ENCODE measurements at places on chromosomes 13 and 19.

DNA sequence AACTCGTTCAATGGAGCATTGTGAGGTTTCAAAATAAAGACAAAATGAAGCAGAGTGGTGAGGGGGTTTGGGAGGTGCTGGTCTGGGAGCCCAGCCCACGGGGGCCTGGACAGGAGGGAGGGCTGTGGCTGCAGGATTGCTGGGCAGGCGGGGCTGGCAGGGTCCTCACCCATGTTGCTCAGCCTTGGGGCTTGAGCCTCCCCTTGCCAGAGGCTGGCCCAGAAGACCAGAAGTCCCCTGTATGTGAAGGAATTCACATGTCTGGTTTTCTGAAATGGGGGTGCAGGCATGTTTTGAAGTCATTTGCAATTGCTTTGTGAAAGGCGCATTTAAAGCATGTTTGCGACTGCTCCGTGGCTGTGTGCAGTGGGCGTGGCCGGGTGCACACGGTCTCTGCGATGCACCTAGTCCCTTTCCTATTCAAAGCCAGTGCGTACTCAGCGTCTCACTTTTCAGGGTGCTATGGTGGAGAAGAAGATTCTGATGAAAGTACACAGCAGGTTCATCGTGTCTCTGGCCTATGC is 2.3 kb downstream of the GRK1 start:
- no peaks in the 10 kb centered on the region for H3K36me3 ChIP-seq
- DNase-seq = no peak
- no peaks in the 10 kb centered on the region for H3K27me3 ChIP-seq
- no peak overlapping the region for H3K4me3 ChIP-seq
- no peaks in the 10 kb centered on the region for H3K4me1 ChIP-seq
- H3K27ac ChIP-seq = no peak overlapping the region

DNA sequence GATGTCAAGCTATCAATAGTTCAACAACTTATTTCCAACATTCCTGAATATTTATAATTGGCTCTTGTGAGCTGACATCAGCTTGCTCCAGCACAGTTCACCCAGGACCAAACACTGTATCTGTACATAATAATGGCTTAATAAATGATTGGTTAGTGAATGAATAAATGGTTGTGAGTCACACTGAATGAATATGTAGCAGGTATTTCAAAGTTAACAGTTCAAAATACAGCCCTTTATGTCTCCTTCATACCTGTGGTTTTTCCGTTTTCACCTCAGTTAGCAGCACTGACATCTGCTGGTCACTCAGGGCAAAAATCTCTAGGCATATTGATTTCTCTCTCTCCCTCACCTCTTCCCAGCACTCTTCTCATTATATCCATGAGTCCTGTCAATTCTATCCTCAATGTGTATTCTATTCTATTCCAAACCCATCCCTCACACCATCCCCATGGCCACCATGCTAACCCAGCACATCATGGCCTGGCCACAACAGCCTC is 76.3 kb downstream of the PEG3 start:
- H3K4me1 ChIP-seq = peaks cover 8% of the 10 kb centered on the region
- no peak overlapping the region for H3K27ac ChIP-seq
- no peaks in the 10 kb centered on the region for H3K27me3 ChIP-seq
- H3K36me3 ChIP-seq = no peaks in the 10 kb centered on the region
- no peak overlapping the region for H3K4me3 ChIP-seq

DNA sequence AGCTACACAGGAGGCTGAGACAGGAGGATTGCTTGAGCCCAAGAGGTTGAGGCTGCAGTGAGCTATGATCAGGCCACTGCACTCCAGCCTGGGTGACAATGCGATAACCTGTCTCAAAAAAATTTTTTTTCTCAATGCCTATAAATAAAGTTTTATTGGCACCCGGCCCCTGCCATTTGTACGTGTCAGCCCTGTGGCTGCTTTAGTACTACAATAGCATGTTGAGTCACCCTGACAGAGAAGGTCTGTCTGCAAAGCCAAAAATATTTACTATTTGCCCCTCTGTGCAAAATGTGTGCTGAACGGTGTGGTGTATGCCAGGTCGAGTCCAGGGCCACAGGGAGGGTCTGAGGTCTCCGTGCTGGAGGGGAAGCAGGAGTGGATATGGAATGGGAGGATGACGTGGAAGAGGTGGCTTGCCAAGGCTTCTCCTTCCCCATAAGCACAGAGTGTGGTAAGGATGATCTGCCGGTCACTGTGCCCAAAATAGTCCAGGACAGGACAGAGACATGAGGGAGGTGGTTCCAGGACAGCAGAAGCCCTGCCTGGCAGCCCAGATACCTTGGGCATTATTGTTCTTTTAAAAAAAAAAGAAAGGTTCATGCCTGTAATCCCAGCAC is 10.0 kb downstream of the NMRK2 start:
- no peaks in the 10 kb centered on the region for H3K4me1 ChIP-seq
- no peak for DNase-seq
- no peaks in the 10 kb centered on the region for H3K27me3 ChIP-seq
- no peak overlapping the region for H3K27ac ChIP-seq
- H3K4me3 ChIP-seq = no peak overlapping the region
- H3K36me3 ChIP-seq = no peaks in the 10 kb centered on the region

DNA sequence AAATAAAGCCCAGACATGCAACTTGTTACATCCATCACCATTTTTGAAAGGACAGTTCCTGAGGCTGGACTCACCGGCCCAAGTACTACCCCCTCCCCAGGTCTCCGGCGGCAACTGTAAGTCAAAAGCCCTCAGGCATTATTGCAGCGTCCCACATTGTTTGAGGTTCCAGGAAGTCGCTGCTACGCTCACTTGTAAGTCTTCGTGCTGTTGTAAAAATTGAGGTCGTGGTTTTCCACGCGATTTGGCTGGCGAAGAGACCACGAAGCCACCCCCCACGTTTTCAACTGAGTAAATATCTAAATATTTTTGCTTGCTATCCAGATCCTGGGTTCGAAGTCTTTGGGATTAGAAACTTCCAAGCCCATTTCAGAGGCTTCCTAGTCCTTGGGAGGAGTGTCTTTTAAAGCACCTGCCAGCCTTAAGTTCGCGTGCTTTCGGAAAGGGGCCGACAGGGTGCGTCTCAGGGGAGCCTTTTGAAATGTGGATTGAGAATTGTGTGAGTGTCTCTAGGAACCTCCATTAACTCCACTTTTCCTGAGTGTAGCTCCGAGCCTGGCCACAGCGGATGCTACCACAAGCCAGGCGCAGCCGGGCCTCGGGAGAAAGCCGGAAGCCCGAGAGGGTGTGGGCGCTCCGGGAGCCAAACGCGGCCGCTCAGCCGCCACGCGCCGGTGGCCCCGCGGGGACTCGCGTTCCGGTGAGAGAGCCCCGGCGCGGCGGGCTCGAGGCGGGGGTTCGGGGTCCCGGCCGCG is 434 bp upstream of the FNDC3A start:
- H3K4me1 ChIP-seq = peaks cover 5% of the 10 kb centered on the region
- H3K36me3 ChIP-seq = no peaks in the 10 kb centered on the region
- H3K27ac ChIP-seq = peak overlapping the region; percentile 99
- no peaks in the 10 kb centered on the region for H3K27me3 ChIP-seq
- peak overlapping the region; percentile 87 for H3K4me3 ChIP-seq
- DNase-seq = no peak

DNA sequence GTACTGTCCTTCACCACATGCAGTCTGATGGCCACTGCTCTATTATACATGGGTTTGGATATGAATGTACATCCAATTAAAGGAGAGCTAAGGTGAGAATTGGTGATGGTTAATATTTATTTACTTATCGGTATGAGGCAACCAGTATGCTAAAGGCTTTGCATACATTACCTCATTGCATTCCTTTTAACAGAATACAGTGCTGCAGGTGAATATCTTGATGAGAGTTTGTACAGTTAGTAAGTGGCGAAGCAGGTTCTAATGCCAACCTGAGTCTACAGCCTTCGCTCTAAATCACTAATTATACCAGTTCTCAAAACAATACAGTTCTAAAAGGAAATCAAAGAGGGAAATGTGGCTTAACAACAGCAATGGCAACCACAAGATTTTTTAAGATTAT is 284.1 kb downstream of the ITGBL1 start:
- H3K27ac ChIP-seq = no peak overlapping the region
- H3K4me3 ChIP-seq = no peak overlapping the region
- no peaks in the 10 kb centered on the region for H3K36me3 ChIP-seq

- no peak overlapping the region for H3K4me3 ChIP-seq
- no peak overlapping the region for H3K27ac ChIP-seq
- DNase-seq = peak; percentile 13
- no peaks in the 10 kb centered on the region for H3K4me1 ChIP-seq
These were observed 11.6 kb downstream of the AKAP11 start for GRCh38 chr13:42283574-42283973.

GRCh38 chr13:76764429-76764828 is 121.8 kb downstream of the KCTD12 start:
- no peak overlapping the region for H3K27ac ChIP-seq
- H3K36me3 ChIP-seq = no peaks in the 10 kb centered on the region
- H3K4me3 ChIP-seq = no peak overlapping the region
- H3K4me1 ChIP-seq = no peaks in the 10 kb centered on the region
- no peaks in the 10 kb centered on the region for H3K27me3 ChIP-seq
- DNase-seq = no peak

GRCh38 chr13:47794963-47795362 is 206.1 kb downstream of the SUCLA2 start:
- H3K27ac ChIP-seq = no peak overlapping the region
- H3K27me3 ChIP-seq = no peaks in the 10 kb centered on the region
- H3K4me3 ChIP-seq = no peak overlapping the region
- no peaks in the 10 kb centered on the region for H3K4me1 ChIP-seq
- no peaks in the 10 kb centered on the region for H3K36me3 ChIP-seq

GRCh38 chr19:54434873-54435214 is 14.2 kb upstream of the LENG8 start:
- peak overlapping the region; percentile 61 for H3K27ac ChIP-seq
- H3K4me1 ChIP-seq = peaks cover 85% of the 10 kb centered on the region

DNA sequence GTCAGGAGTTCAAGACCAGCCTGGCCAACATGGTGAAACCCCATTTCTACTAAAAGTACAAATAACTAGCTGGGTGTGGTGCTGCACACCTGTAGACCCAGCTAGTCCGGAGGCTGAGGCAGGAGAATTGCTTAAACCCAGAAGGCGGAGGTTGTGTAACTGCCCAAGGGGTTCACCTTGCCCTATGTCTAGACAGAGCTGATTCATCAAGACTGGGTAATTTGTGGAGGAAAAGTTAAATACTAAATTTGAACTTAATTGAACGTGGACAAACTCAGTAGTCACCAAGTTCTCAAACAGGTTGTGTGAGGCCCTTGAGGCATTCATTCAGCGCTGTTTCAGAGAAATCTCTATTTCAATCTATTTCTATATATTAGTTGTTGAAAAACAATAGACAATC is 13.7 kb upstream of the ZNF486 start:
- no peak for DNase-seq
- no peaks in the 10 kb centered on the region for H3K36me3 ChIP-seq
- H3K27me3 ChIP-seq = no peaks in the 10 kb centered on the region
- no peaks in the 10 kb centered on the region for H3K4me1 ChIP-seq
- no peak overlapping the region for H3K27ac ChIP-seq
- no peak overlapping the region for H3K4me3 ChIP-seq

DNA sequence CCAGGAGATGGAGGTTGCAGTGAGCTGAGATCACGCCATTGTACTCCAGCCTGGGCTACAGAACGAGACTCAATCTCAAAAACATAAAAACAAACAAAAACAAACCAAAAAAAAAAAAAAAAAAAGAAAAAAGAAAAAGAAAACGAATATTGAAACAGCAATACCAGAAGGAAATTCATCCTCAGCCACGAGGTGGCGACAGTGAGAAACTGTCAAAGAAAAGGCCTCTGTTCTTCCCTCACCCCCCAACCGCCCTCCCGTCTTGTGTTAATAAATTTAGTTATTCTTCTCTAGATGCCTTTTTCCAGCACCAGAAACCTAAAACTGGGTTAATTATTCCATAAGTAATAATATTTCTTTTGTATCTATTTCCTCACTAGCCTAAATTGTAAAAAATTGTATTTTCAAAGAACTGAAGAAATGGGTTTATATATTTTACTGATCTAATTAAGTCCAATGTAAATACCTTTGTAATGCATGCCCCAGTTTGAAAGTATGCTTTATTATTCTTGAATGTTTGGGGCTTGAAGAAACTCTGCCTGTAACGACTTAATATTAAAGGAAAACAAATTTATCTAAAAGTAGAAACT is 38.6 kb downstream of the LIG4 start:
- no peak overlapping the region for H3K4me3 ChIP-seq
- H3K36me3 ChIP-seq = no peaks in the 10 kb centered on the region
- H3K27ac ChIP-seq = no peak overlapping the region
- DNase-seq = no peak
- H3K27me3 ChIP-seq = no peaks in the 10 kb centered on the region

DNA sequence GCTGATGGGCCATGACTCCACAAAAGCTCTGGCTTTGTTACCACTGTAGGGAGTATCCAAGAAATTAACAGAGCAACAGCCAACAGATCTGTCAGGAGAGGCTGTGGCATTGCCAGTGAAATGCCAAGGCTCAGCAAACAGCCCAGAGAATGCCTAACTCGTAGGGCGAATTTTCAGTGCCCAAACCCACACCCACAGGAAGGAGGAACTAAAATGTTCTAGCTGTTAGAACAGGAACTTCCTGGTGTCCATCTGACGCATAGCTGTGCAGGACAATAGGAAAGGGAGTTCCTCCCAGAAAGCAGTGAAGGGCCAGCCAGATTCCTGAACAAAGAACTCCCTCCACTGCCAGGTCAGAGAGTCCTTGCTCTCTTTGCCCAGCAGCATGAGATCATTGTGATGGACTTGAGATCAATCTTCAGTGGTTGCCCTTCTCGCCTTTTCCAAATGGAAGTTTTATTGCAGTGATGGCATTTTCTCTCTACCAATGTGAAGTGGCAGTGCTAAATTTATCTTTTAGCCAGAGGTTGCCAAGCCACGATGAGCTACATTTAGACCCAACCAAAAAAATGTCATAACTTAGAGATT is 224.2 kb upstream of the STARD13 start:
- H3K4me3 ChIP-seq = no peak overlapping the region
- no peaks in the 10 kb centered on the region for H3K4me1 ChIP-seq
- DNase-seq = no peak
- no peak overlapping the region for H3K27ac ChIP-seq

Data from spinal cord (tissue), 10 donors.